ENCODE measurements at places on chromosomes 3 and 15.
A peak's percentile ranks its signal among the peaks of the same experiment; 100 is the strongest.

GRCh38 chr3:187713504-187713903 is 11.1 kb upstream of the RTP2 start:
- DNase-seq, result no peak

GRCh38 chr3:174958671-174959328 is 99.7 kb downstream of the NAALADL2 start:
- DNase-seq, result no peak

DNA sequence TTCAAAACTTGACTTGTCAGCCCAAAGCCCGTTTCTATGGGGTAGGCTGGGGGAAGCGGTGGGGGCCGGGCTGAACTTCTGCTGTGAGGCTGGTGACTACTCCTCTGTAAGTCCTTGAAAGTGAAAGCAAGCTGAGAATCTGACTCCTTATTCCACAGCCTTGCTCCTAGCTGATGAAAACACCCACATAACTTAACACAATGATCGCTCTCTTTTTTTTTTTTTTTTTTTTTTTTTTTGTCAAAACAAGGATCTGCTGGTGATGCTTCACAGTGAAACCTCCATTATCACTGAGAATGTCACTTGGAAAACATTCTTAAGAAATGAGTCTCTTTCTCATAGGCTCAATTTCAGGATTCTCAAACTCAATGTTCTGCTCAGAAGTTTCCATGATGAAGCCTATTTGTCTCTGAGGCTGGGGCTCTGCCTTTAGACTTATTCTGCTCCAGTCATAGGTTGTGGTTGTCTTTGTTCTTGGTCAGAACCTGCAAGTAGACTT is 31.4 kb upstream of the TKT start:
- DNase-seq, result no peak

DNA sequence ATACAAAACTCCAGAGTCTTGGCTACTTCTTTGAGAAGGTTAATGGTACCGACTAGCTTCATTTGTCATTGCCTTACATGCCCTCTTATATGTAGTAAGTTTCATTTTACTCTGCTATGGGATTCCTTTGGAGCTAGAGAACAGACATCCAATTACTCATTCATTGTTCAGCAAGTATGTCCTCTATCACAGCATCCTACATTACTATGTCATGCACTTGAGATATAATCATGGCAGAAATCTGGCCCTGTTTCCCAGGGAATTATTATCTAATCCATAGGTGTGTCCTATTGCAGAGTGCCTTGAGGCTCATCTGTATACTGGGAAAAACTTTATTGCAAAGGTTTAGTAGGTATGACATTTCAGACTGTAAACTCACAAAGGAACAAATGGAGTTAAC is 333.1 kb upstream of the NECTIN3 start:
- DNase-seq, result no peak

DNA sequence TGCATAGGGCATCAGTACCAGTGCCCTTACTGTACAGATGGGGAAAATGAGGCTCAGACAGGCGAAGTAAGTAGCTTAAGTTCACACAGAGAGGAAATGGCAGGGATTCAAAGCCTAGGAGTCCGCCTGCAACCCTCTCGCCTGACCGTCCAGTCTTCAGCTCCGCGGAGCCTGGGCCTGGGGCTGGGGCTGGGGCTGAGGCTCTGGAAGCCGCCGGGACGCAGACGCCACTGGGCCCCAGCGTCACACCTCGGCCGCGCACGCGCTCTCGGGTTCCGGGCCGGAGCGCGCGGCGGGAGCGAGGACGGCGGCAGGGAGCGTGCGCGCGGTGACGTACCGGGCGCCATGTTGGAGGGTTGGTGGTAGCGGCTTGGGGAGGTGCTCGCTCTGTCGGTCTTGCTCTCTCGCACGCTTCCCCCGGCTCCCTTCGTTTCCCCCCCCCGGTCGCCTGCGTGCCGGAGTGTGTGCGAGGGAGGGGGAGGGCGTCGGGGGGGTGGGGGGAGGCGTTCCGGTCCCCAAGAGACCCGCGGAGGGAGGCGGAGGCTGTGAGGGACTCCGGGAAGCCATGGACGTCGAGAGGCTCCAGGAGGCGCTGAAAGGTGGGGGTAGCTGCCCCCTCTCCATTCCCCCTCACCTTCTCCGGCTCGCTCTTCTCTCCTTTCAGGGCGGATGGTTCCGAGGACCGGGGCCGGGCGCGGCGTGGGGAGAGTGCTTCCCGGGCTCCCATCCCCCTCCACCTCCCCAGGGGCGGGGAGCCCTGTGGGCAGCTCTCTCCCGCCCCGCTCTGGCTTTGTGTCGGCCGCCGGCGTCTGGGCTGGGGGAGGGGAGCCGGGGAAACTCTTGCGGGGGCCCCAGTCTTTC is at the start of gene PPP4R2:
PPP4R2 (plus strand) TSS at position 339 of the 861 bp plus-strand sequence; CDS start at position 566, 227 bp downstream.
- peak; percentile 98 for DNase-seq

All from upper lobe of left lung (tissue), 6 donors.